ENCODE measurements at places on chromosomes 13 and 19.

GRCh38 chr13:84470528-84470927, 588.3 kb upstream of the SLITRK1 start:
- no peak for DNase-seq

DNA sequence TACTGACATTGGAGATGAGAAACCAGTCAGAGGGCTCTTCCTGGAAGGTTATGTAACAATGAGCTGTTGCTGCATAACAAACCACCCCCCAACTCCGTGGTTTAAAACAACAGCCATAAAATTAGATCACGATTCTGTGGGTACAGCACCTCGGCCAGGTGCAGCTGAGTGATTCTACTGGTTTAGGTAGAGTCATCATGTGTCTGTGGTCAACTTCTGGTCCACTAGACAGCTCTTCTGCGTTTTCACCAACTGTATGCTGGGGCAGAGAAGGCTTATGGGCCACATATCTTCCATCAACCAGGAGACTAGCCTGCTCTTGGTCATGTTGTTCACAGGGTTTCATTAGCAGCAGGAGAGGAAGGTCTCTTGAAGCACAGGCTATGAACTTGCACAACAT, 585.5 kb downstream of the KCTD12 start:
- no peak for DNase-seq

- no peak for DNase-seq
Observed at GRCh38 chr19:34664168-34664567, 12.8 kb downstream of the SCGB2B2 start.

DNA sequence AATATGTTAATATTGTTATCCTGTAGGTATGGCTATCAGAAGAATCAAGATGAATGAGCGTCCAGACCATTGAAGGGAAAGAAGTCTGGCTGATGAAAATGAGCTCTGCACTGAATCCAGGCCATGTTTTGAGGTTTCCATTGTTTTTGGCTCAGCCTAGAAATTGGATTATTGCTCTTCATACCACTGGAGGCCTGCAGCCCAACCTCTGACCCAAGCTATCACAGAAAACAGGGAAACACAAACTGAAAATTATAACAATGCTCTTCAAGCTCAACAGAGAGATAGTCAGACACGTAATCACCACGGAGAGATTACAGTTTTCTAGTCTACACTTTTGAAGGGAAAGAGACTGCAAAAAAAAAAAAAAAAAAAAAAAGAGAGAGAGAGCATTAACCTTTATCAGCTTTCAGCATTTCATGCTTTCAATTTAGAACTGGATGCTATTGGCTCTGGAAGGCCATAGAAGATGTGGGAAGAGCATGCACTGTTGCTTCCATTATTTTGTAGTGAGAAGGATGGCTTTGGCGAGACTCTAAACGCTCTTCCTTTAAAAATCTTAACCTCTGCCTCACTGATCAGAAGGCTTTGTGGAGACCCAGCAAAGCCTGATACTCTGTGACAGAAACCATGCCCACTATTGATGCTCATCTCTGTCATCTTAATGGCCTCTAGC, 10.8 kb downstream of the EDNRB start:
- DNase-seq: no peak

GRCh38 chr19:1425102-1425837, 12.9 kb upstream of the RPS15 start:
- no peak for DNase-seq

- DNase-seq: no peak
Observed at GRCh38 chr13:27869436-27870095, 50.2 kb upstream of the PDX1 start.

- DNase-seq: no peak
Observed at GRCh38 chr19:14542711-14543328, 13.4 kb downstream of the TECR start.

DNA sequence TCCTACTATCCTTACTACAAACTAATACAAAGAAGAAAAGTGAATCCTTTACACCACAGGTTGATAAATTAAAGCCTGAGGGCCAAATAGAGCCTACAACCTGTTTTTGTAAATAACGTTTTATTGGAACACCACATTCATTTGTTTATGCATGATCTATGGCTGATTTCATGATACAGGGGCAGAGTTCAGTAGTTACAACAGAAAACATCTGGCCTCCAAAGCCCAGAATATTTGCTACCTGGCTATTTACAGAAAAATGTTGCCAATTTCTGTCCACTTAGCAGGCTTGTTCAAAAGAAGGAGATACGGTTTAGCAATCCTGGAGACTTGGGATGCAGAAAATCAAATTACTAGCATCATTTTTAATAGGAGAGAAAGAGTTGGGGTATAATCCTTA, 24.1 kb downstream of the DCT start:
- DNase-seq: no peak

DNA sequence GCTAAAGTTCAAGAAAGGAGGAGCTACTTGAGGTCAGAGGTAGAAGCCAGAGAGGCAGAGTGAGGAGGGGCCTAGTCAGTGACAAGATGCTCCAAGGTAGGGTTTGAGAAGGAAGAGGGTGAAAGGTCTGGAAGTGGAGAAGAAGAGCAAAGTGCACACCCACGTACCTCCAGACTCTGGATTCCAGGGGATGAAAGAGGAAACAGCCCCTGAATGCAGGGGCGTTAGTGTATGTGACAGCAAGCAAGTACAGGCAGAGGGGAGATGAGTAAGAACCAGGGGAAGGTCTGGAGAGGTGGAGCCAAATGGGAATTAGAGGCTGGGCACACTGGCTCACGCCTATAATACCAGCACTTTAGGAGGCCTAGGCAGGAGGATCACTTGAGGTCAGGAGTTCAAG, 8.7 kb downstream of the RPS28 start:
- no peak for DNase-seq

DNA sequence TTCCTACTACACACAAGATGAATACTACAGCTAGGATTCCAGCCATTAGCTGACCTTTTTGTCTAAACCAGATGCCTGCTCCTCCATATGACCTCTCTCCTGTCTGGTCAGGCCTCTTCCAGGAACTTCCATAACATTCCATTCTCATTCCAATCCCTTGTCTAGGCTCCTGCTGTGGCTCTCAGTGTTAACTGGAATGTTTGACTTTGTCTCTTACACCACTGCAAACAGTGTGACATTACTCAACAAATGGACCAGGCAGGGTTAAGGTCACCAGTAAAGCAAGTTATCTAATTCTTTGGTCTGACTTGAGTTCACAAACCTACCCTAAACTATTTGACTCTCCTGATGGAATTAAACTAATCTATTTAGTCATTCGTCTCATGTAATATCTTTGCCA, 2.1 kb upstream of the GPC6 start:
- DNase-seq: no peak

- no peak for DNase-seq
Observed at GRCh38 chr13:26497968-26498511, 59.4 kb upstream of the WASF3 start.

- DNase-seq: no peak
Observed at GRCh38 chr19:48501494-48502349, 9.9 kb downstream of the LMTK3 start.

DNA sequence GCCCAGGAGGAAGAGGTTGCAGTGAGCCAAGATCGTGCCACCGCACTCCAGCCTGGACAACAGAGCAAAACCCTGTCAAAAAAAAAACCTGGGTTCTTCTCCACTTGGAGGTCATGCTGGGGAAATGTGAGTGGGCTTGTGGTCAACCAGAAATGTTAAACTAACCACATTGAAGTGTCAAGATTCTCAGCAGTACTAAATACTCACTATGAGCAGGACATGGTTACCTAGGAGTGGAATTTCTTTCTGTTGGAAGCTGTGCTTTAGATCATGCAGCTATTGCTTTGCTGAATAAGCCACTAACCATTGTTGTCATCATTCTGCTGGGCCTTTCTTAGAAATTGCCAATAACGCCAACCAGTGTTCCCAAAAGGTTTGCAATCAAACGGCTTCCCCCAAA, 253.3 kb upstream of the TSHZ3 start:
- no peak for DNase-seq

DNA sequence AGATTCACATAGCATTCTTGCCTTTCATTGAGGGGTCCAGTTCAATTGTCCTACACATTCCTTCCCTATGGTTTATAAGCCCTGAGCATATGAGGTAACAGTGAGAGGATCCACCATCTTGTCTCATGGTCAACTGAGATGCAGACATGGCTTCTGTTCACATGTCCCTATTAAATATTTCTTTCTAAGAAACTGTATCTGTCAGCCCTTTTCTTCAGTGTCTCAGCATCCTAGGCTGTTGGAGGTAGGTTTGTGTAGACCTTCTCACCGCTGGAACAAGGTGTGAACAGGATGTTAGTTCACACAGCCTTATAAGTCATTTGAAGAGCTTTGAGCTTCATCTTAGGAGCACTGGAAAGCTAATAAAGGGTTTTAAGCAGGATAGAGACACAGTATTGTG, 110.3 kb upstream of the EDNRB start:
- DNase-seq: no peak

GRCh38 chr19:13069415-13070359, 33.0 kb downstream of the LYL1 start:
- no peak for DNase-seq

GRCh38 chr13:46383383-46383782, 3.7 kb downstream of the RUBCNL start:
- no peak for DNase-seq

Measured in activated CD4-positive, CD25-positive, alpha-beta regulatory T cell (primary cell).